ENCODE measurements at places on chromosomes 13 and 19.

GRCh38 chr19:38046254-38047048 lies 139.4 kb downstream of the SIPA1L3 start:
- no peak for DNase-seq

DNA sequence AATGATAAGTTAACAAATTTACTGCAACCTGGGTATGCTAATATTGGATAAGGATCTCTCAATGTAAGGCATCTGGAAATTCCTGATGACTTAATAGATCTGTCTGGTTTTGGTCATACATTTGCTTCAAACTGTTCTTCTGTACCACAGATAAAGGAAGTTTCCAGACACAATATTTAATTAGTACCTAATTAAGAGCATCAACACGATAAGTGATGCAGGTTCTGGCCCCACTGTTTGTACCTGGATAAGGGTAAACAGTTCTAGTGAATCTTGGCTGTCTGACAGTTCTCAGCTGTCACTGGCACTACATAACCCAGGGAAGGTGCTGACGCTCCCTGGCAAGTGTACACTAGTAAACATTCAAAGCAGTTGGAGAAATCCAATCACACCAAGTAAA lies 165.6 kb downstream of the MZT1 start:
- no peak for DNase-seq

GRCh38 chr13:39335721-39336120 lies 267.3 kb downstream of the LHFPL6 start:
- no peak for DNase-seq

GRCh38 chr13:100658363-100658762 lies 16.2 kb downstream of the TMTC4 start:
- no peak for DNase-seq

GRCh38 chr13:20461481-20461859 lies 64.2 kb downstream of the CRYL1 start:
- peak; percentile 62 for DNase-seq

DNA sequence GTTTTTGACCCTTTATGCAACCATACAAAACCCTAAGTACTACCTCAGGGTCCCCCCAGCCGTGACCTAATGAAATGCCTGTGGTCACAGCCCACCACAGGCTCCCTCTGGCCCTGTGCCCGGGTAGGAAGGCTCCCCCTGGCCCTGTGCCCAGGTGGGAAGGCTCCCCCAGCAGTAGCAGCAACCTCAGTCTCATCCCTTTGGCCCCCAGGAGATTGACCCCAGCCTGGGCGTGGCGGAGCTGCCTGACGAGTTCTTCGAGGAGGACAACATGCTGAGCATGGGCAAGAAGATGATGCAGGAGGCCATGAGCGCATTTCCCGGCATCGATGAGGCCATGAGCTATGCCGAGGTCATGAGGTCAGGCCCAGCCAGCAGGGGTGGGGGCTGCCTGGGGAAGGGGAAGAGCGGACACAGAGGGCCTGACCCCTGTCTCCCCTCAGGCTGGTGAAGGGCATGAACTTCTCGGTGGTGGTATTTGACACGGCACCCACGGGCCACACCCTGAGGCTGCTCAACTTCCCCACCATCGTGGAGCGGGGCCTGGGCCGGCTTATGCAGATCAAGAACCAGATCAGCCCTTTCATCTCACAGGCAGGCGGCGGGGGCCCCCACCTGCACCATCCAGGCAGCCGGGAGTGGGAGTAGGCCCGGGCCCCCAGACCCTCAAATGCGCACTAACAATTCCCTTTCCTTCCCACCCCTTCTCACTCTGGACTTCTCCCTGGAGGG lies 6.3 kb upstream of the BEST2 start:
- DNase-seq: no peak

DNA sequence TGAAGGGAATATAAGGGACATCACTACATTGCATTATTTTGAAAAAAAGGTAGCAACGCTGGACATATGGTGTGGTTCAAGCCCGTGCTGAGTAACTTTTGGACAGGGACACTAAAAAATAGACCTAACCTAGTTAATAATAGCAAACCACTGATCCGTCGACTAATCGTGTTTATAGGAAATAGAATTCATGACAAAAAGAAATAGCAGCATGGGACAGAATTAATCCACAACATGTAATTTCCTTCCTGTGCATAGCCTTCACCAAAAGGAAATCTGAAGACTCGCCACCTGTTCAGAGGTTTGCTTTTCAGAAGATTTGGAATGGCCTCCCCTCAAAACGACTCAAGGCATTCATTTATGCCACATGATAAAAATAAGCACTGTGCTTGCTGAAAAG lies 128.7 kb downstream of the FGF14 start:
- no peak for DNase-seq

GRCh38 chr19:15122331-15123030 lies 15.3 kb downstream of the SYDE1 start:
- DNase-seq: no peak

DNA sequence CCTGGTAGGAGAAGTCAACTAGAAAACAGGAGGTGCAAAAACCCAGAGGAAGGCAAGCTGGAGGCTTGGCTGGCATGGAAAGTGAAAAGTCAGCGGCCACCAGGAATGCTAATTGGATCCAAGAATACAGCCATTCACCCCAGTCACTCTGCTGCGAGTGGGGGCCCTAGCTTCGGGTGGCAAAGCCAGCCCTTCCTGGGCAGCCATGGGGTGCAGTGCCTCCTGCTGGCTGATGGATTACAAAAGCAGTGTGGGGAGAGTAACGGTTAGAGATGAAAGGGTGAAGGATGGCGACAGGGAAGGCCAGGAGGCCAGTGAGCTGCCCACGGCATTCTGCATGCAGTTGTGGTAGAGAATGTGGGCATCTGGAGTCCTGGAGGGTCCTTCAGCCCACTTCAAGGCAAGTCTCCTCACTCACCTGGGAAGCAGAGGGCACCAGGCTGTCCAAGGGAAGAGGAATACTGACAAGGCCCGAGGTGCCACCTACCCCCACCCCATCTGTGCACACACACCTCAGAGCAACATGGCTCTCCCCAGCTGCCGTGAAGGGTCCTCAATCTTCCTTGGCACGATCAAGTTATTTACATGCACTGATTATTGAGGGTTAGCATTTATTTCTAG lies 20.3 kb upstream of the EPHX3 start:
- no peak for DNase-seq

DNA sequence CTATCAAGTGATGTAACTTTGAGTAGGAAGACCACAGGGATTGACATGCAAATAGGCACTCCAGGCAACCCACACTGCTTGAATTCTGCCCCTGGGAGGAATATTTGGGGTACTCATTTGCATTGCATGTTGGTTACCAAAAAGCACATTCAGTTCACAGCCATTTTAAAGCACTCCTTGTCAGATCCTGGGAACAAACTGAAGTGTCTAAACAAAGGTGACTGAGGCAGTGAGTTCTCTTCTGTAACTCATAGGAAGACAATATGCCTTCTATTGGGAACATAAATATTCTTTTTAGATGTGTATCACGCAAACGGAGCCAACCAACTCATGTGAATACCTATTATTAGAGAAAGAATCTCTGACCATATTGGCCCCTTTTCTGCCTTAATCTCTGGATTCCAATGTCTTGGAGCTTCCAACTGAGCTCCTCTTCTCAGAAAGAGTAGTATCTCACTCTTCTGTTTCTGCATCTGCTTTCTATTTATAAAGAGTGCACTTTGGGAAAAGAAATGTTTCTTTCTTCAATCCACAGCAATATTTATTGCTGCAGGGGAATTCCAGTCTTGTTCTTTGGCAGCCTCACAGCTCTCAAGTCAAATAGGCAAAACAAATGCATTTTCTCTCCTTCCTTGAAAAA lies 125.7 kb upstream of the NBEA start:
- no peak for DNase-seq

DNA sequence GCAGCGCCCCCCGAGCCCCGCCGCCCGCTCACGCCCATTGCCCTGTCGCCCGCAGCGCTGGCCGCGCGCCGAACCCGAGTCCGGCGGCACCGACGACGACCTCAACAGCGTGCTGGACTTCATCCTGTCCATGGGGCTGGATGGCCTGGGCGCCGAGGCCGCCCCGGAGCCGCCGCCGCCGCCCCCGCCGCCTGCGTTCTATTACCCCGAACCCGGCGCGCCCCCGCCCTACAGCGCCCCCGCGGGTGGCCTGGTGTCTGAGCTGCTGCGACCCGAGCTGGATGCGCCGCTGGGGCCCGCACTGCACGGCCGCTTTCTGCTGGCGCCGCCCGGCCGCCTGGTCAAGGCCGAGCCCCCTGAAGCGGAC lies 518 bp downstream of the KLF2 start:
- no peak for DNase-seq

- no peak for DNase-seq
Observed at GRCh38 chr19:48617146-48617937, 1.6 kb downstream of the RPL18 start.
